Endothelial cell of umbilical vein (primary cell): ENCODE measurements at places on chromosomes 3 and 15. TPM values are rescaled to one million over a fixed set of nuclear protein-coding genes. Genes with fewer than 3 reads are reported as not detected.

DNA sequence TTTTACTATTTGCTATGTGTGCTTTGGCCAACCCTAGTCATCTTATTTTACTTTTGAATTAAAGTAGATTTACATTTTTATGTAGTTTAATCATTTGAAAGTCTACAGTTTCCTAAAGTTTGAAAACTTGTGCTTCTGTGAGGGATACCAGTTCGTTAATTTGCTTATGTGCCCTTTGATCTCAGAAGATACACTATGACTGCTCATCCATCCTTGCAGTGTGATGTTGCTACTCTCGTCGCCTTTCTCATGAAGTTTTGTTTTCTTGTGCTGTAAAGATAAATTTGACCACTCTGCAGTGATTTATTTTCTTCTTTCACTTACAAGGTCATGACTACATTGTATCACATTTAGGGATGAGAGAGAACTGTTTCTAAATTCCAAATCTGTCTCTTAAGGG lies 16.3 kb downstream of the SNRPN start:
- DNase-seq: no peak

- DNase-seq: peak; percentile 67
These were observed 768 bp upstream of the SEMA5B start for GRCh38 chr3:123028233-123028828.

DNA sequence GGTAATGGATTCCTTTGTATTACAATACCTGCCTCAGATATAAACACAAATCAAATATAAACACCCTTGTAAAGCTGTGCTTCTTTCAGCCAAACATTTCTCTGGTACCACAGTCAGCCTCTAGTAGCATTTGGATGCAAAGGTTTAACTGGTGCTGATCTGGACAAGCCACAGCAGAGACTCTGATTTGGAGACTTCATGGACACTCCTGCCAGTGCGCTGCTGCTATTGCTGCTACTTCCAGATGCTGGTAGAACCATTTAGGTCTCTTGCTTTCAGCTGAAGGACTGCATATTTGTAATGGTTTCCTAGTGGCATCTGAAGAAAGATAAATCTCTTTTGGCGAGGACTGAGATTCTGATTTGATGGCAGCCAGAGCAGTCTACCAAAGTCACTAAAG lies 36.9 kb downstream of the NCK1 start:
- peak; percentile 39 for DNase-seq

DNA sequence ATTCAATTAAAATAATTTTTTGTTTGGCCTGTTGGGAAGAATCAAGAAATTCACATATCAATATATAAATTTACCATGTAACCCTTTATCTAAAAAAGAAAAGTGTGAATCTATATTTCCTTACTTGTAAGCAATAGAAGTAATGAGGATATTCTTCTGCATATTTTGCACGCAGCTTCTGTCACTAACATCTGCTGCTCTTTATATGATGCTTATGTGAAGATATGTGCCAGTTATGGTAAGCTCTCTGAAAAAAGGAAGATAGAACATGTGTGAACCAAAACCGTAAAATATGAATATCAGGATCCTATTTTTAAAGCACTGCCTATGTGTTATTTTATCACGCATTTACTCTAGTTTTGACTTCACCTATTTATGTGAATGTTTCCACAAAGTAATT lies 96.4 kb upstream of the ATP11B start:
- DNase-seq: no peak

GRCh38 chr3:101042996-101043686 lies 49.9 kb upstream of the ABI3BP start:
- DNase-seq: no peak

Gene SGO1
- 15.5 and 21.7 TPM in 2 replicates for total RNA-seq

DNA sequence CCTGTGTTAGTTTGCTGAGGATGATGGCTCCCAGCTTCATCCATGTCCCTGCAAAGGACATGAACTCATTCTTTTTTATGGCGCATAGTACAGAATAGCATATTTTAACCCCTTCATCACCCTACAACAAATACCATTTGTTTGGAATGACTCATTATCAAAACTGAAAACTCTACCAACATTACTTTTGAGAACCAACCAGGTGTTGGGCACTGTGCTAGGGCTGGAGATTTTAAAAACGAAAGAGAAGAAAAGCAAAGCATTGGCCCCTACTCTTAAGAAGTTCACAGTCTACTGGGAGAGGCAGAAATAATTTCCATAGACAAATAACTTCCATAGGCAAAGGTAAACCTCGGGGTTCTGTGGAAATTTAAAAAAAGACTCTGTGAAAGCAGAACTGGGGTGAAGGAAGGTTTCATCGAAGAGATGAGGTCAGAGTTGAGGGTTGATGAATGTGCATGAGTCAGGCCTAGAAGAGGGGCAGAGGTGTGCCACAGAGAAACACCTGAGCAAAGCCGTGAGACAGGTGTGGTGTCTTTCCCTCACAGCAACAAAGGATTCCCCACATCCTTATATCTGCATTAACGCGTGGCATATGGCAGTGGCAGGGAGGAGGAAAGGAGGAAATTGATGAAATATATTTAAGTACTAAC lies 51.0 kb downstream of the MCF2L2 start:
- no peak for DNase-seq

DNA sequence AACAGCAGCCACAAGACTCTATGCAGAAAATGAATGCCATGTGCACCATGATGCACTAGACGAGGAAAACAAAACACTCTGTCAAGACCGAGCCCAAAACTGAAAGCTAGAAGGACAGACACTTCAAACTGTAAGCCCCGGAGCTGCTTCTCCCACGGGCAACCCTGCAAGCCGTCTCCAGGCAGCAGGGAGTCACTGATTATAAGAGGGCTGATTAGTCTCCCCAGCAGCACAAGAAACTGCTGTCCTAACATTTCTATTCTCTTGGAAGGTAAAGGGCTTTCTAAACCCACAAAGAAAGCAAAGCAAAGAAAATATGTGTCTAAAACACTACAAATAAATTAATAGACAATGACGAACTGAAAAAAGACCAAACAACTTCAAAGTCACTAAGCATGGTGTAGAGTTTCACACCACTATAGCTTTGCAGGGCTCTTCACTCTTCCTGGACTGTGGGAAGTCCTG lies 15.5 kb downstream of the TBC1D2B start:
- DNase-seq: peak; percentile 34

DNA sequence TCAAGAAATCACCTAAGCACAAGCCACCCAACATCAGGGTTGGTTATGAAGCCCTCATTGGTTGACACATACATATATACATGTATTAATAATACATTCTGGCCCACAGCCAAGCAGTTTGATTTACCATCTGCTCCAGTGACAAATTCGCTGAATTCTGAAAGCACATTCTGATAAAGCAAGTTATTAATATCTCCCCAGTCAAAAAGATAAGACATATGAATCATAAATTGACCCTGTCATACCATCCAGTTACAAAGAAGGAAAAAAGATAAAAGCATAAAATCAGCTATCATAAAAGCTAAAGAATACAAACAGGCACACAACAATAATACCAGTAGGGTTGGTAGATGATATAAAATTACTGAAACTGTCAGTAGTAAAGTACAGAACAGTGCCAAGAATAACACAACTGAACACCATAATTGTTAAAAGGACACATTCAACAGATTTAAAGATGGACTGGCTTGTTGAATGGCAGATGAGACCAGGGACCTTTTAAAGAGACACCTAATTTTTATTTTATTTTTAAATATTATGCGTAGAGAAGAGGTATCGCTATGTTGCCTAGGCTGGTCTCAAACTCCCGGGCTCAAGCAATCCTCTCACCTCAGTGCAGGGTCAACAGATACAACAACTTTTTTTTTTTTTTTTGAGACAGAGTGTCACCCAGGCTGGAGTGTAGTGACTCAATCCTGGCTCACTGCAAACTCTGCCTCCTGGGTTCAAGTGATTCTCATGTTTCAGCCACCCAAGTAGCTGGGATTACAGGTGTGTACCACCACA lies 7.7 kb downstream of the SNX4 start:
- peak; percentile 83 for DNase-seq

Gene PLSCR4
- total RNA-seq: 81.5 and 91.8 TPM in 2 replicates

DNA sequence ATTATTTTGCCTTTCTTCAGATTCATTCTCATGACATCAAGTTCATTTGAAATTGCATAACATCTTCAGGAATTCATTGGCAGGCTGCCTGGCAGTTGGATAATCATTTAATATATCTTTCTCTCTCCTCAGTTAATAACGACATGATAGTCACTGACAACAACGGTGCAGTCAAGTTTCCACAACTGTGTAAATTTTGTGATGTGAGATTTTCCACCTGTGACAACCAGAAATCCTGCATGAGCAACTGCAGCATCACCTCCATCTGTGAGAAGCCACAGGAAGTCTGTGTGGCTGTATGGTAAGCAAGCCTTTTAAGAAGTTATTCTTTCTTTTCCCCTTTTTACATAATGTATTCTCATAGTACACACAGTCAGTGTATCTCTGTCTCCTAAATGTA lies 38.2 kb downstream of the TGFBR2 start:
- peak; percentile 55 for DNase-seq

DNA sequence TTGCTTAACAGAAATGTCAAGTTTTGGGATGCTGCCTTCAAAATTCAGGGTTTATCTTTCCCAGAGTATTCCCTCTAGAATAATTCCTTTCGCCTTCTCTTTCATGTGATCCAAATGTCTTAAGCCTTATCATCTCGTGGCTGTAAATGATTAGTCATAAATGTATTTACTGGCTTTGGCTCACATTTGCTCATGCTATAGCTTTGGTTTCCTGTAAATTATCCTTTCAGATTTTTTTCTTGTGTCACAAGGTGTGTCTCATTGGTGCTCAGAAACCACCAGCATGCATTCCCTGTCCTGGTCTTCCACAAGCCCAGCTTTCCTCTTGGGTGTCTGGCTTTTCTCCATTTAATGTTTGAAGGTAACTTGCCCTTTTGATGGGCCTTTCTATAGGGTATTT lies 692.7 kb upstream of the ALCAM start:
- DNase-seq: no peak

GRCh38 chr15:34239151-34239808 lies 14.5 kb downstream of the EMC4 start:
- DNase-seq: peak; percentile 78

Gene ITIH3
- total RNA-seq: not detected in 2 replicates

- no peak for DNase-seq
These were observed 84.2 kb downstream of the OSBPL10 start for GRCh38 chr3:31896648-31897433.

DNA sequence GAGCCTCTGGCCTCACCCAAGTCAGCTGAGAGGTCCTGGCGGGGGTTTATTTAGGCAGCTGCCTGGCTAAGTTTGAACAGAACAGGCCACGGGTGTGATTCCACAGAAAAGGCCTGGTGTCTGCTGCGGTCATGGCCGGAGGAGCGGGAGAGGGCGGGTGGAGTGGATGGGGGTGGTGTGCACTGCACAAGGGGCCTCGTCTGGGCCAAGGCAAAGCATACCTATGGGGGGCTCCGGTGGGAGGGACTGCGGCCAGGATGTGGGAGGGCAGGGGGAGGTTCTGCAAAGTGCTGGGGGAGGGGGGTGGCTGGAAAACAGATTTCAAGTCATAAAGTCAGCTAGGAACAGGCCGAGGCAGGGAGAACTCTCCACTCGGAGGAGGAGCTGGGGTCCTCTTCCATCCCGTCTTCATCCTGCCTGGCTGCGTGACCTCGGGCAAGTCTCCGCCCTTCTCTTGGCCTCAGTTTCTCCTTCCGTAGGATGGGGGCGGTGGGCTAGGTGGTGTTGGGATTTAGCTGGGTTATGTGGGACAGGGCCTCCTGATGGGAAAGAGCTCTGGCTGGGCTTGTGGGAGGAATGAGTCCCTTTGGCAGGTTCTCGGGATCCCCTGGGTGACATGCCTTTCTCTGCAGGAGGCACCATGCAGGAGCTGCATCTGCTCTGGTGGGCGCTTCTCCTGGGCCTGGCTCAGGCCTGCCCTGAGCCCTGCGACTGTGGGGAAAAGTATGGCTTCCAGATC lies 878 bp downstream of the ISLR start:
- DNase-seq: no peak

DNA sequence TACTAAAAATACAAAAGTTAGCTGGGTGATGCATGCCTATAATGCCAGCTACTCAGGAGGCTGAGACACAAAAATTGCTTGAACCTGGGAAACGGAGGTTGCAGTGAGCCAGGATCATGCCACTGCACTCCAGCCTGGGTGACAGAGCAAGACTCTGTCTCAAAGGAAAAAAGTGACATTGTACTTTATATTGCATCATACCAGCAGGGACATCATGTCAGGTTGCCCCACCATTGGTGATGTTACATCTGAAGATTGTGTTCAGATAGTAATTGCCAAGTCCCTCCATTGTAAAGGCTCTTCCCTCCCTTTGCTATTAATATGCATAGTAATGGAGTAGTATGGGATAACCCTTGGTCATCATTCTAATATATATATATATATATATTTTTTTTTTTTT lies 44.8 kb downstream of the FOXL2 start:
- DNase-seq: no peak

DNA sequence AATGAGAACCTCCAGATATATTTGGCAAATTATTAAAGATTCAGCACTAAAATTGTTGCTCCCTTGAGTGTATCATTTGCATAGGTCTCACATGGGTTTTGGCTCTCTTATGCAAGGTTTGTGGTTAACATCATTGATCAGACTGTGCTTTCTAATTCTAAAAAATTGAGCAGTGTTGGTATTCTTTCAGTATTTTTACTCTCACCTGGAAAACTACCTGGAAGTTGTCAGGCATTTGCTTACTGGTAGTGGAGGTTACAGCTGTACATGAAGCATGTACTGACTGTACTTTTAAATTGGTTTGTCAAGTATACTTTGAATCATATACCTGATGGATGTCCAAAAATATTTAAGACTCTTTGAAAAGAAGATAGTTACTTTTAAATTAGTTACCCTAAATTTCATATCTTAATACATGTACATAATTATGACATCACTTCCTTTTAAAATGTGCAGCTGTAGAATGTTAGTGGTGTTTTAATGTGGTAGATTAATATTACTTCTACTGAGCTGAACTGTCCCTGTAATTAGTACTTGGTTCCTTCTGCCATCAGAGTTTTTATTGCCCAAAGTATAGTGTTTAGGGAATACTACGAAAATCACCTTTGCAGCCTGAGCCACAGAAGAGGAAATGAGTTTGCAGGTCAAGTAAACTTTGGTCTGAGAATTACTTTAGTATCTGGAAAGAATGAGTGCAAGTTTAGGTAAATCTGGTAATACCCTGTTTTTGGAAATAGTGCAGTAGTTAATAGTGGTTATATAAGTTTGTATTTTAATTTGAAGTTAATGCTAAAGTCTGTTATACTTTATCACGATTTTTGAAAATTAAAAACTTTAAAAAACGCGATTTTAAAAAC lies 2.8 kb downstream of the CHD2 start:
- peak; percentile 62 for DNase-seq

Gene NAALADL2
- total RNA-seq: 4.0 TPM in 2 replicates

DNA sequence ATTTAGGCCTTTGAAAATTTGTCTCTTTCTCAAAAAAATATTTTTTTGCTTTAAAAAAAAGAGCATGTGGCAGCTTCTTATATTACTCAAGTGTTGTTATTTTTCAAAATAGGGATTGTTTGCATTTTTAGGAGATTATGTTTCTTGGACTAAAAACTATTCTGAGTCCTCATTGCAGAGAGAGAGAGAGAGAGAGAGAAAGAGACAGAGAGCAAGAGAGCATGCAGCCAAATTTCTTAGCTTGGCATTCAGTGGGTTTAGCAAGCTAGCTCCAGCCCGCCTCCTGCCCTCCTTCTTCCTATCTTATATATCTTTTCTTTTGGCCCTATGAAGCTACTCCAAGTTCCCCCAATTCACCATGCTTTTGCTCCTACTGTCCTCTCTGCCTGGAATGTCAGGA lies 55.7 kb downstream of the CEMIP start:
- no peak for DNase-seq
